Tibial nerve (tissue), 4 donors: ENCODE measurements at places on chromosomes 16 and 17. TPM values are rescaled to one million over a fixed set of nuclear protein-coding genes. Genes with fewer than 3 reads are reported as not detected.

GRCh38 chr17:67050471-67051154, 6.3 kb downstream of the CACNG1 start:
- no peak overlapping the region for H3K27ac ChIP-seq
- H3K27me3 ChIP-seq, result no peaks in the 10 kb centered on the region
- H3K4me1 ChIP-seq, result no peaks in the 10 kb centered on the region
- DNase-seq, result no peak

GRCh38 chr17:35368081-35368830, 5.2 kb downstream of the SLFN11 start:
- no peak for DNase-seq
- no peak overlapping the region for H3K27ac ChIP-seq
- no peak overlapping the region for H3K4me3 ChIP-seq
- H3K36me3 ChIP-seq, result no peaks in the 10 kb centered on the region
- peaks cover 19% of the 10 kb centered on the region for H3K4me1 ChIP-seq
- H3K27me3 ChIP-seq, result no peaks in the 10 kb centered on the region

DNA sequence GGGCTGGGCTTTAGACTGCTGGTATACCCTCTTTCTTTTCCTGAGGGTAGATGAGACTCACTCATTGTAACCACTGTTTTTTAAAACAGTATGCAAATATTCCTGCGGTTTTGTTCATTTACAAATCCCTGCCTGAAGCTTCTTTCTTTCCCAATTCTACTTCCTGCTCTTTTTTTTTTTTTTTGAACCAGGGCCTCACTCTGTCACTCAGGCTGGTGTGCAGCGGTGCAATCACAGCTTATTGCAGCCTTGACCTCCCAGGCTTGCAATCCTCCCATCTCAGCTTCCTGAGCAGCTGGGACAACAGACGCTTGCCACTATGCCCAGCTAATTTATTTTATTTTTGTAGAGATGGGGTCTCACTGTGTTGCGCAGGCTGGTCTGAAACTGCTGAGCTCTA, 8.0 kb upstream of the SULT1A1 start:
- no peak for DNase-seq
- H3K27me3 ChIP-seq, result no peaks in the 10 kb centered on the region
- H3K36me3 ChIP-seq, result no peaks in the 10 kb centered on the region
- H3K4me3 ChIP-seq, result no peak overlapping the region
- H3K4me1 ChIP-seq, result no peaks in the 10 kb centered on the region

DNA sequence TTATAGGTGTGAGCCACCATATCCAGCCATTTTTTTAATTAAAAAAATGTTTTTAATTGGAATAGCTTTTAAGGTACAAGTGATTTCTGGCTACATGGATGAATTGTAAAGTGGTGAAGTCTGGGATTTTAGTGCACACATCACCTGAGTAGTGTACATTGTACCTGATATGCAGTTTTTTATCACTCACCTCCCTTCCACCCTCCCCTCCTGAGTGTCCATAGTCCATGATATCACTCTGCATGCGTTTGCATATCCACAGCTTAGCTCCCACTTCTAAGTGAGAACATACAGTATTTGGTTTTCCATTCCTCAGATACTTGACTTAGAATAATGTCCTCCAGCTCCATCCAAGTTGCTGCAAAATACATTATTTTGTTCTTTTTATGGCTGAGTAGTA, 13.4 kb upstream of the CRYBA1 start:
- H3K36me3 ChIP-seq, result no peaks in the 10 kb centered on the region
- no peak for DNase-seq
- H3K4me3 ChIP-seq, result no peak overlapping the region
- H3K27me3 ChIP-seq, result no peaks in the 10 kb centered on the region
- no peak overlapping the region for H3K27ac ChIP-seq

DNA sequence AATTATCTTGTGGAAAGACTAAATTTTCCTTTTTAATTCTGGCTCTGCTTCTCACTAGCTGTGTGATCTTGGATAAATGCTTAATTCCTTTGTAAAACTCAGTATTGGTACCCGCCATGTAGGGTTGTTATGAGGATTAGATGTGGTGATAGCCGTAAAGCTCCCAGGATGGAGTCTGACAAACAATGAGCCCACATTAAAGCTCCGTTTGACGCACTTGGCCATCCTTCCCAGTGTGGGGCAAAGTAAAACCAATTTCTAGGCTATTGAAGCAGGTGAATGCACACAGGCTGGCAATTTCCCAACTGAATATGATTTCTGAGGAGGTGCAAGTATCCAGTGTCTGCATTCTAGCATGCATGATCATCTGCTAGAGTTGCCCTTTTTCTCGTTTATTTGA, 123.6 kb downstream of the MRTFB start:
- H3K27me3 ChIP-seq, result no peaks in the 10 kb centered on the region
- DNase-seq, result no peak
- no peak overlapping the region for H3K4me3 ChIP-seq
- no peaks in the 10 kb centered on the region for H3K36me3 ChIP-seq
- no peak overlapping the region for H3K27ac ChIP-seq
- H3K4me1 ChIP-seq, result peaks cover 5% of the 10 kb centered on the region

GRCh38 chr17:41915020-41915419, 3.7 kb downstream of the ACLY start:
- peaks cover 32% of the 10 kb centered on the region for H3K4me1 ChIP-seq
- DNase-seq, result no peak
- no peak overlapping the region for H3K4me3 ChIP-seq
- H3K27ac ChIP-seq, result peak overlapping the region; percentile 57
- no peaks in the 10 kb centered on the region for H3K27me3 ChIP-seq

GRCh38 chr16:13938480-13938879, 18.5 kb downstream of the ERCC4 start:
- no peak overlapping the region for H3K27ac ChIP-seq
- no peak for DNase-seq
- H3K27me3 ChIP-seq, result no peaks in the 10 kb centered on the region
- H3K4me3 ChIP-seq, result no peak overlapping the region
- no peaks in the 10 kb centered on the region for H3K36me3 ChIP-seq

DNA sequence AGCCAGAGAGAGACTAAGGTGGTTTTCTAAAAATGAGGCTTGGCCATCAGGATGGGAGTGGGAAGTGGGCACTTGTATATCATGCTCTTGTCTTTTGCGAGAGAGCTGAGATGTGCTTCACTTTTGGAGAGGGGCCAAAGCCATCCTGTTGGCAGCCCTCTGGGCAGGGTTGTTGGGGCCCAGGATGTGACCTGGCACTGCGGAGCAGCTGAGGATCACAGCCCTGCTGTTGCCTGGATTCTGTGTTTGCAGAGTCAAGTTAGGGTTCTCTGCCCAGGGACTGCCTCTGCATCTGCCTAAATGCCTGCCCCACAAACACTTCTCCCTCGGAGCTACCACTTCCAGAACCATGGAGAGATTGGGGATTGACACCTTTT, 71.2 kb downstream of the PLD6 start:
- no peaks in the 10 kb centered on the region for H3K27me3 ChIP-seq
- no peak overlapping the region for H3K4me3 ChIP-seq
- DNase-seq, result no peak
- peaks cover 33% of the 10 kb centered on the region for H3K4me1 ChIP-seq
- H3K36me3 ChIP-seq, result peaks cover 98% of the 10 kb centered on the region

DNA sequence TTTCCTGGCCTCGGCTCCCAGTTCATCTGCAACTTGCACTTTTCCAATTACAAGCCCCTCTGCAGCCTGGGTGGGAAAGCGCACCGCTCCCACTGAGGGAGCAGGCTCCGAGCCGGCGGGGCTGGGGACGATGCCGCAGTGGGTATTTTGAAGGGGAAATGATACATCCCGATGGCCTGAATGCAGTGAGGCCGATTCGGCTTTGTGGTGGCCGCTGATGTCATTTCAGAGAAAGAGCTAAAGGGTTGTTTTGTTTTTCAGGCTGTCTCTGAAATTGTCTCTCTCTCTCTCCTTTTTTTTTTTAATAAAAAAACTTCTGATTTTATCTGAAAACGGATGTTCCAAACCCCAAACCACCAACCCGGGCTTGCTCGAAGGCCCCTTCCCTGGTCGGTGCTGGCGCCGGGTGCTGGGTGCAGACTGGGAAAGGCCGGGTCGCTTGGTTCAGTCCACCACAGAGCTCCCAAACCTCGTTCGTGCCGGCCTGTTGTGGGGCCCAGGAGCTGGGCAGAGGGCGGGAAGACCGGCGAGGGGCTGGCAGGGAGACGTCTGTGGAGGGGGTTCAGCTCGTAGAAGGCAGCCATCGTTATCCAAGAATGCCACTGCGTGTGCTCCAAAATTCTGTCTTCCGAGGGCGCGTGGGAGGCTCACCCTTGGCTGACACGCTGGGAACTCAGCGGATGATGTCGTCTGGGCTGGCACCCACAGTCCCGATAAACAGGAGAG, 102.8 kb downstream of the FOXL1 start:
- peak overlapping the region; percentile 83 for H3K27ac ChIP-seq
- no peaks in the 10 kb centered on the region for H3K27me3 ChIP-seq
- DNase-seq, result peak; percentile 26
- no peaks in the 10 kb centered on the region for H3K36me3 ChIP-seq

- H3K4me1 ChIP-seq, result no peaks in the 10 kb centered on the region
- no peaks in the 10 kb centered on the region for H3K36me3 ChIP-seq
- H3K27ac ChIP-seq, result no peak overlapping the region
- no peak for DNase-seq
Observed at GRCh38 chr16:56801762-56802161, 63.2 kb upstream of the SLC12A3 start.

DNA sequence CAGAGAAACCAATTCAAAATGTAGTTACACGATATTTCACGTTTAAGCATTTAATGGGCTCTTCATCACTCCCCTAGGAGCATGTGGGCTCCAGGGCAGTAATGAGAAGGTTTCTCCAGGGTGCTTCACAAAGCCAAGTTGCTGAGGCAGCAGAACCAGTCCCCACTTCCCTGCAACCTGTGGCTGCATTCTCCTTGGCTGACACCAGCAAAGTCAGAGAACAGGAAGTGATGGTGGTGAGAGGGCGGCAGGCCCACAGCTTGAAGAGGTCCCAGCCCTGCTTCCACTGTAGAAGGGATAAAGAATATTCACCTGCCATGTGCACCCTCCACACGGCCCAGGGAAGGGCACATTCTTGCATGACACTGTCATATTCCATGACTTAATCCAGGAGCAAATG, 133.2 kb downstream of the CBLN1 start:
- H3K4me3 ChIP-seq, result no peak overlapping the region
- no peak overlapping the region for H3K27ac ChIP-seq
- DNase-seq, result no peak
- H3K27me3 ChIP-seq, result no peaks in the 10 kb centered on the region
- no peaks in the 10 kb centered on the region for H3K4me1 ChIP-seq
- H3K36me3 ChIP-seq, result no peaks in the 10 kb centered on the region

DNA sequence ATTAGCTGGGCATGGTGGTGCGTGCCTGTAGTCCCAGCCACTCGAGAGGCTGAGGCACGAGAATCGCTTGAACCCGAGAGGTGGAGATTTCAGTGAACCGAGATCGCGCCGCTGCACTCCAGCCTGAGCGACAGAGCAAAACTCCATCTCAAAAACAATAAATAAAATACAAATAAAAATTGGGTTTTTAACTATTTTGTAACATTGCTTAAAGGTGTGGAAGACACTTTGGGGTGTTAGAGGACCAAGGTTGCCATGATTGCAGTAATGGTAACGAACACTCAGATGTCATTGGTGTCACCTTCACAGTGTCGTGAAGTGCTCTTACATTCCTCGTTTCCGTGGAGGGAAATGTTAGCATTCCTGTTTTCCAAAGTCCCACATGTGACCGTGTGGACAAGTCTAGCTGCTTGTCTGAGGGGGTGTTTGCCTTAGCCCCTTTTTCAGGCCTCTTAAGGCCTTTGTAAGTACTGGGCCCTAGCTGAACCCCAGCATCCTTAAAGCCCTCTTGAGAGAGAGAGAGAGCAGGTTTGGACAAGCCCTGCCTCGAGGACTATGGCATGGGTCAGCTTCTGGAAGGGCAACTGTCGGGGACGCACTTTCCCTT, 8.6 kb downstream of the C16orf96 start:
- H3K4me1 ChIP-seq, result no peaks in the 10 kb centered on the region
- no peaks in the 10 kb centered on the region for H3K27me3 ChIP-seq
- no peak overlapping the region for H3K4me3 ChIP-seq
- no peak overlapping the region for H3K27ac ChIP-seq
- no peaks in the 10 kb centered on the region for H3K36me3 ChIP-seq

DNA sequence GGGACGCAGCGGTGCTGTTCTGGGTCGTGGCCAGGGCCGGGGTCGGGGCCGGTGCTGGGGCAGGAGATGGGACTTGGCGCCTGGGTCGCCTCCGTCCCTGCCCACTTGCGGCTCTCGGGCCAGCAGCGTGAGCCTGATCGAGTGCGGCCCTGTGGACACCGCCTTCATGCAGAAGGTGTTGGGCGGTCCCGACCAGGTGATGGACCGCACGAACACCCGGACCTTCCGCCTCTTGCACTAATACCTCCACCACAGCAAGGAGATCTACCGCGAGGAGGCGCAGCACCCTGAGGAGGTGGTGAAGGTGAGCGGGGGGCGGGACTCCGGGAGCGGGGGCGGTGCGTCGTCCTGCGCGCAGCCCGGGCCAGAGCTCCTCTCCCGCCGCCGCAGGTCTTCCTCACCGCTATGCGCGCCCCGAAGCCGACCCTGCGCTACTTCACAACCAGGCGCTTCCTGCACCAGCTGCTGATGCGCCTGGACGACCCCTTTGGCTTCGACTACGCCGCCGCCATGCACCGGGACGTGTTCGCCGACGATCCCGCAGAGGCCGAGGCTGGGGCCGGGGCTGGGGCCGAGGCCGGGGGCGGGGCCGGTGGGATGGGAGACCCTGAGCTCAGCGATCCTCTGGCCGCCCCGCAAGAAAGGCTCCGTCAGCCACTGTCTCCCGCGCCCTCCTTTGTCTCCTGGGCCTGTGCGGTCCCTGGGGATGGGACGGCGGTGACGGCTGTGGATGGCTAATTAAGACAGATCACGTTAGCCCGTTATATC, 4.5 kb upstream of the HSD17B1 start:
- DNase-seq, result no peak
- peaks cover 41% of the 10 kb centered on the region for H3K36me3 ChIP-seq
- no peaks in the 10 kb centered on the region for H3K27me3 ChIP-seq
- H3K27ac ChIP-seq, result no peak overlapping the region
- H3K4me3 ChIP-seq, result peak overlapping the region; percentile 33

DNA sequence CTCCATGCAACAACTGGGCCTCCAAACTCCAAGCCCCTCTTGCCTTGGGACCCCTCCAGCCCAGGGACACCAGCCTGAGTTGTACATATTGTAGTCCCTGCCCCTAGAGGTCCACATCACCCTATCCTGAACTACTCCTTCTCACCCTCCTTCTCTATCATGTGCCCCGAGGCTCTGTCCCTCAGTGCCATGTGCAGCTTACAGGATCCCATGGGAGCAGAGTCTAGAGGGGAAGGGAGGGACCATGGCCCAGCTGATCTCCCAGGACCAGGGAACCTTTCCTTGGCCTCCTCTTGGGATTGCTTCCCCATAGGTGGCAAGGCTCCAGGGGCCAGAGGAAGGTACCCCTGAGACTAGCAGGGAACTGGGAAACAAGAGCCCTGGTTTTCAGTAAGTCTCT, 35.3 kb downstream of the TMEM132E start:
- no peak for DNase-seq
- H3K4me3 ChIP-seq, result no peak overlapping the region
- peaks cover 22% of the 10 kb centered on the region for H3K27me3 ChIP-seq
- no peak overlapping the region for H3K27ac ChIP-seq
- H3K4me1 ChIP-seq, result no peaks in the 10 kb centered on the region
- no peaks in the 10 kb centered on the region for H3K36me3 ChIP-seq

The BMERB1 gene
- 46.5 TPM for total RNA-seq

The KCNJ18 gene
- not detected for total RNA-seq

The PRR35 gene
- not detected for total RNA-seq

The MILR1 gene
- total RNA-seq, result 3.1 TPM

The CYB5D1 gene
- 13.6 TPM for total RNA-seq

The ACSM2B gene
- total RNA-seq, result 0.21 TPM

The TBC1D3B gene
- total RNA-seq, result not detected
